Islet precursor cell (in vitro differentiated cells): ENCODE measurements at places on chromosomes 12 and 14.
A peak's percentile ranks its signal among the peaks of the same experiment; 100 is the strongest.

DNA sequence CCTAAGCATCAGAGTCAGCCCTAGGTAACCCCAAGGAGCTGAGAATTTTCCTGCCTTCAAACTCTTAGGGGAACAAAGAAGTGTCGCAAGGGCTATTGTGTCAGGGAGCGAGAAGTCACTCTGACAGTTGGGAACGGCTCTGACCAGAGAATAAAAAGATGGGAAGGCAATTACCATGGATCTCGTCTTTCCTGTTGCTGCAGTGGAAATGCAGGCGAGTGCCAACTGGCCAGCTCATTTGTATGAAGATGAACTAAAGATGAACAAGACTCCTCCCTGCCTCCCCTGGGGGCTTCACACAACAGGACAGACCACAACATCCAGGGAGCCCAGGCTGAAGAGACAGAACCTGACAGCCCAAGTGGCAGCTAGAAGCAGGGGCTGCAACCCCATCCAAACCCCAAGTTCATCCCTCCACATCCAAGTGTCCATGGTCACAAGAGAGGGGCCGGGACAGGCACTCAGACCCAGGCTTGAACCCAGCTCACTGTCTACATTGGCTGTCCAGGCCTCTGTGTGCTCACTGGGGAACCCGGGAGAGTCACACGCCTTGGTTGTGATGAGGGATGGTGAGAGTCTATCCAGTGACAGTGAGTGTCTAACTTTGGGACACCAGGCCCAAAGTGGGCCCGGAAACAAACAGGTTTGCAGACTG lies 322.4 kb downstream of the BCL11B start:
- DNase-seq, result no peak

DNA sequence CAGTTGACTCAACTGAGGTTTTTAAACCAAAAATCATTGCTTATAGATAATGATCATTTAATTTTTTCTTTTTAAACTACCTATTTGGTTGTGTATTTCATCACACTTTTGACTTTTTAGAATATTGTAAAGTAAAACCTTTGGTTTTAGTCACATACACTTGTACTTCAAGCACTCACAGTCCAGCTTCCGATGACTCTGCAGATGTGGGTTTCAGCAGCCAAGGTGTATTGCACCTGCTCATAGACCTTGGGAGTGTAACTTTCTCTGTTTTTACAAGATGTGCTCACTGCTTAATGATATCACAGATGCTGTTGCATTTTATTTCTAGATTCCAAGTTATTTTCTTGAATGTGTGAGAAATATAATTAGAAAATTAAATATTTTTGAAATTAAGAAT lies 188.3 kb upstream of the SLC38A2 start:
- DNase-seq, result no peak

GRCh38 chr12:75781532-75782046 lies 250.0 kb downstream of the PHLDA1 start:
- no peak for DNase-seq

DNA sequence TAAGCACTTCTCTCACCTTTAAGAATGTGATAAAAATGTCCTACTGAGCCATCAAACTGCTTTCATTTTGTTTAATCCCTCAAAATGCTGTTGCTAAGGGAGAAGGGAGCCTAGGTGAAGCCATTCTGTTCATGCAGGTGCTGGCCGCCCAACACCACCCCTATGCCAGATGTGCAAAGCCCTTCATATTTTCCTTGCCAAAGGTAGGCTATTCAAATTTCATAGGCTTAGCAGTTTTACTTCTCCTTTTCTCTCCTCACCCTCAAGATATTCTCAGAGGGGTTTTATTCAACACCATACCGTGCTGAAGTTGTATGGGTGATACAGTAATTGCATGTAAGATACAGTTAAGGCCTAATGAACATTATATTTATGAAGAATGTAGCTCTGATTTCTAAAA lies 461.7 kb downstream of the GXYLT1 start:
- DNase-seq, result no peak

GRCh38 chr12:116299064-116299463 lies 21.6 kb upstream of the MED13L start:
- peak; percentile 58 for DNase-seq

GRCh38 chr12:101200145-101200544 lies 9.9 kb downstream of the SLC5A8 start:
- no peak for DNase-seq

GRCh38 chr14:32629236-32629635 lies 300.1 kb downstream of the AKAP6 start:
- no peak for DNase-seq

- DNase-seq, result peak; percentile 73
These were observed 3.4 kb downstream of the PLEKHG3 start for GRCh38 chr14:64707661-64708060.

DNA sequence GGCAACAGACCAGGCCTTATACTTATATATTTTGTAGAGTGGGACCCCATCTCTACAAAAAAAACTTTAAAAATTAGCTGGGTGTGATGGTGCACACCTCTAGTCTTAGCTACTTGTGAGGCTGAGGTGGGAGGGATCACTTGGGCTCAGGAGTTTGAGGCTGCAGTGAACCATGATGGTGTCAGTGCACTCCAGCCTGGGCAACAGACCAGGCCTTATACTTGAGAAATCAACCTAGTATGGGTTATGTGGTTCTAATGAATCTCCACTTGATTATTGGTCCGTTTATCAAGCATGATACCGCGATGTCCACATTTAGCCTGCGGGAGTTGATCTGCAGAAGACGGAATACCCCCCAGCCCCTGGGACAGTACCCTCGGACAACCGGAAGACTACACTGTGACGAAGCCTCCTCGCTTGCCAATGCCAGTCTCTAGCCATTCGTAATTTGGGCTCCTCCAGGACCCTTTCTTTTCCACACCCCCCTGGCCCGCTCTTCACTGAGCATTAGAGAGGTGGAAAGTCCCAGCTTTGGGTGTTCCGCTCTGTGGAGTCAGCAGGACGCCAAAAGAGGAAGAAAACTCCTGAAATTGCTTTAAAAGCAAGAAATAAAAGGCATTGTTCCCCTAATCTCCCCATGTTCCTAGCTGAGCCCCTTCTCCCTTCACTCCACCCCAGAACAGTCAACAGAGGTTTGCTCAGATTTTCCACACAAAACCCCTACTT lies 19.4 kb downstream of the LTBP2 start:
- DNase-seq, result no peak

GRCh38 chr12:49366096-49366651 lies 1.1 kb upstream of the SPATS2 start:
- no peak for DNase-seq

DNA sequence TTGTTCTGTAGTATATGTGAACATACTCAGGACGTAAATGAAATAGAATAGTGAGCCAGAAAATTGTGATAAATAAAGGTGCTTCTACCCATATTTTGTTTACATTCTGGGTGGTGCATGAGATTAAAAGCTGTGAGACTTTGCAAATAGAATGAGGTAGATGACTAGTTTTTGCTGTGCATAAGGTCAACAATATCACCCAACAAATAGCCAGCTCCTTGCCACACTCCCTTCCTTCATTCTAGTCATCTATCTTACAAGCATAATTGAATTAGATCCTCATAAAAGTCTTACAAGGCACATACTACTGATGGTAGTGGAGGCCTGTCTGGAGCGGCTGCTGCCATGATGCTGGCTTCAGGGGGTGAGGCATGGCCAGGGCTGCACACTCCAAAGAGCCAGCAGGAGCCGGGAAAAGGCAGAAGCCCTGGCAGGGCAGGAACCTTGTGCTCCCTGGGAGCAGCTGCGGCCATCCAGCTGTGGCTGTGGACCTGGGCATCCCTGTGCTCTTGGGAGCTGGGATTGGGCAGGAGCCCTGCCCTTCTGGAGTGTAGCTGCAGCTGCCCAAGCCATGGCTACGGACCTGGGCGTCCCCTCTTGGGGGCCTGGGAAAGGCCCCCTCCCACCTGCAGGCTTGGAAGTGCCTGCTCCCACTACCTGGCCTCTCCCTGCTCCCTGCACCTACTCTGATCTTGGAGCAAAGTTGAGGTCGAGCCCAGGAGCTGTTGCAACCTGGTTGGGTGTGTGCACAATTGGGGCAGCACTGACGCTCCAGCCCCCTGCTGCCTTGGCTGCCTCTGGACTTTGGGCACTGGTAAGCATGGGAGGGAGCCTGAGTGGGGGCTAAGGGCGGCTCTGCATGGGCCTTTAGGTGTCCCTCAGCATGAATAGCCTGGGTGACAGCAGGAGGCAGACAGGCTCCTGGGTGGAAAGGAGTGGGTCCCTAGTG lies 112.8 kb downstream of the DACT1 start:
- DNase-seq, result no peak

DNA sequence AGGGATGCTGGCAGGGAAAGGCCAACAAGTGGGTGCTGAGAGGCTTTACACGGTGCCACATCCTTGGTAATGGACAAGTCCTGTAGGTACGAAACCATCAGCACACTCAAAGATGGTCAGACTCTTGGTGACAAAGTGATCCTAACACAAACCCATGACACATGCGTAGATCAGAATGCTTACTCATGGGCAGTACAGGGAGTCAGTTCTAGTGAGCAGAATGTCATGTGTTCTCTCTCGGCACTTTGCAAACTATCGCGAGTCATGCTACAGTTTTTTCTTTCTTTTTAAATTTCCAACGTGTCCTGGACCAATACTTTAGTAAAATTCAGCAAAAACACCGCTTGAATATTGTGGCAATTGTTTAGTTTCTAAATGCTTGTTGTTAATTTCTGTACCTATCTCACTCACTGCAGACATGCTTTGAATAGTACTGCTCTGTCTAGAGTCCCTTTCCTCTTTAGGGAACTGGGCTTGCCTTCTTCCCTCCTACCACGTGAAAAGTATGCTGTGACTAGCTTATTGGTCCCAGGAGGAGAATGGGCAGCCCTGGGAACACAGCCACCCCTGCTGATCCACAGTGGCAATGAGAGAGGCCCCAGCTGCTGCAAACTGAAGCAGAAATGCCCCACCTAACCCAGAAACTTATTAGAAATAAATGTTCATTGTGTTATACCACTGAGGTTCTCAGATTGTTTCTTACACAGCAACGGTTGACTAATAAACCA lies 62.4 kb downstream of the UBR7 start:
- no peak for DNase-seq

DNA sequence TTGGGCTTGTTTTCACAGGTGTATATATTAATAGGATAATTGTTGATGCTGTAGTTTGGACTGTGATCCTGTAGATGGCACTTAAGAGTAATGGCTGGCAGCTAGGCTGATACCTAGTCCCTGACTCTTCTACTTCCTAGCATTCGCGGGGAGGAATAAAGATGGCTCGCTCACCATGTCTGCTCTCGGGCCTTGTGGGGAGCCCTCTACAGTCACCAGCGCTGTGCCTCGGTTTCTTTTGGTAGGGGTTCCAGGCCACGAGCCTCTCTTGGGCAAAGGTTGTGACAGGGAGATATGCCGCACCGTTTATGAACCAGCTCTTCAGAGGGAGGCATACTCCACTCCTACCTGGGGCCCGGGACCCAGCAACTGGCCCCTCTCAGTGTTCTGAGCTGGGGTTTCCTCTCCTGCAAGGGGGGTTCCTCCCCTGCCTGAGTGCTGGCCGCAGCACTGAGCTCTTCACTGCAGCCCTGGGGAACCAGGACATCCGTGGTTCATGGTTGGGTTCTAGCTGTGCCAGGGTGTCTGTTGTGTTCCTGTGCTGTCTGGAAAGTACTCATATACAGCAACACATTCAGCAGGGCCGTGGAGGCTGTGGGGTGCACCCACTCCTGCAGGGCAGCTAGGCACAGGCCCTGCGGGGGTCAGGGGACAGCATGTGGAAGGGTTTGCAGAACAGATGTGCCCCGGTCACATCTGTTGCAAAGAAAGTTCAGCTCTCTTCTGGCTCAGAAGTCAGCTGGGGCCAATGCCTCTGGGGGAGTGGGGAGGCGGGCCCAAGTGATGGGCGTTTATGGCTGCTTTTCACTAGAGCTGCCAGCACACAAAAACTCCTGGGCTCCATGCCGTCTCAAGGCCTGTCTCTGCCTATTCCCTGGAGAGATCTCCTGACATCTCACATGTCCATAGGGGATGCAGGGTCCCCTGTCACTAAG lies 147.9 kb downstream of the PPFIA2 start:
- DNase-seq, result no peak
